ENCODE measurements at places on chromosomes 11 and 22.

- no peak for DNase-seq
Observed at GRCh38 chr22:46027211-46028105, 50.5 kb upstream of the WNT7B start.

DNA sequence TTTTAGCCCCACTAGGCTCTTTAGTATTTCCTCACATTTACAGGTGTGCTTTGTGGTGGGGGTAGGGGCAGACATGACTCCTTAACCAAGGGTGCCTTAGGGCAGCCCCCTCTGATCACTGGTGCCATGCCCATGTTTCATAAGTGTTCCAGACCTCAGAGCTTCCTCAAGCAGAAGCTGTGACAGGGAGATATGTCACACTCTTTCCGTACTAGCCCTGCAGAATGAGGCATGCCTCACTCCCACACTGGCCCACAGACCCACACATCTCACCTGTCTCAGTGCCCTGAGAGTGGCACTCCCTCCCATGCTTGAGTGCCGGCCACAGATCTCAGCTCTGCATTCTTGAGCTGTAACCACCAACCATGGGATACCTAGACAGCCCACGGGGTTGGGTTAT is 22.9 kb upstream of the OR56B4 start:
- DNase-seq = no peak

GRCh38 chr11:2211113-2211971 is 39.7 kb upstream of the TH start:
- no peak for DNase-seq

GRCh38 chr11:113475160-113475761 is at the start of gene DRD2:
DRD2 (minus strand) TSS chr11:113475398; CDS start chr11:113424651, 50,747 bp downstream.
- DNase-seq = no peak

DNA sequence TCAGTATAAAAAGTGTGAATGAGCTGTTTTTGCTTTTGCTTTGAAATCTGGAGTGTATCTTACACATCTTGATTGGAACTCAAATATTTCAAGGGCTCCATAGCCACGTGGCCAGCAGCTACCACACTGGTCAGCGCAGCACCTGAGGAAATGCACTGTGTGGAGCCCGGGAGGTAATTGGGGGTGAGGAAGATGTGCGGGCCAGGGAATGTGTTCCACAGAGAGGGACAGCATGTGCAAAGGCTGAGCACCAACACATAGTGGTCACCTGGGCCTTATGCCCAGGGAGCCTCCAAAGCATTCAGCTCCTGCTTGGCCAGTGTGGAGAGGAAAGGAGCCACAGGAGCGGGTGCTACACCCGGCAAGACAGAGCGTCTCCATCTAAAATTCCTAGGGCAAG is 20.8 kb downstream of the RELT start:
- no peak for DNase-seq

- DNase-seq = peak; percentile 7
Observed at GRCh38 chr11:120715239-120715638, 203.7 kb downstream of the GRIK4 start.

DNA sequence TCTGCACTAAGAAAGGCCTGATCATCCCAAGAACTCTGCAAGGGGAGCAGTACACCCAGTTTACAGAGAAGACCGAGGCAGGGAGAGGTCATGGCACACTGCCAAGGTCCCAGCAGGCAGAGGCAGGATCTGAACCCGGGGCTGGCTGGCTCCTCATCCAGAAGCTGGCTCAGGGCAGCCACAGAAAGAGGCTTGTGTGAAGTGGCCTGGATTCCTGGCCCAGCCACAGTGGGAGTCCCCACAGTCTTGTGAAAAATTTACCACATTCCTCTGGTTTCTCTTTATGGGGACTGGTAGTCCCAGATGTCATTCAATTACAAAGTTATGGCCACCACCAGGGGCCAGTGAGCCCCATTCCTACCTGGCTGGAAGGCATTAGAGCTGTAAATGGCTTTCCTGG is 440.5 kb downstream of the MIAT start:
- no peak for DNase-seq

- no peak for DNase-seq
Observed at GRCh38 chr22:23626286-23626975, 5.7 kb downstream of the DRICH1 start.

GRCh38 chr11:119336744-119337469 is 2.6 kb downstream of the RNF26 start:
- no peak for DNase-seq

DNA sequence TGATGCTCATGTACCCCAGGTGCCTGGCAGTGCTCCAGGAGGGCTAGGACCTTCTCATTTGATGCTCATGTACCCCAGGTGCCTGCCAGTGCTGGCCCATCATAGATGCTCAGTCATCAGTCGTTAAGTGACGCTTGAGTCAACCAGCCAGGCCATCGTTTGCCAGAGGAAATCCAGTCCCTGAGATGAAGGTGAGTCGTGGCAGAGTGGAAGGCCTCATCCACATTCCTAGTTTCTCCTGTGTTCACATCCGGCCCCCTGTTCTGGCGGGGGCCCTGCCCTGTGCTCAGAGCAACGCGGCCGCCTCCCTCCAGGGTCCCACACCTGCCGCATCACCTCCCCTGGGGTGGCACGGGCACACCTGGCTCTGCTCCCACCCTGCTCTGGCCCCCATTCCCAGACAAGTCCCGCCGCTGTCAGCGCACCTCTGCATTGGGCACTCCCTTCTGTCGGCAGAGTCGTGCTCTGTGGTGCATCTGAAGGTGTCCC is 279.9 kb downstream of the BRD1 start:
- no peak for DNase-seq

DNA sequence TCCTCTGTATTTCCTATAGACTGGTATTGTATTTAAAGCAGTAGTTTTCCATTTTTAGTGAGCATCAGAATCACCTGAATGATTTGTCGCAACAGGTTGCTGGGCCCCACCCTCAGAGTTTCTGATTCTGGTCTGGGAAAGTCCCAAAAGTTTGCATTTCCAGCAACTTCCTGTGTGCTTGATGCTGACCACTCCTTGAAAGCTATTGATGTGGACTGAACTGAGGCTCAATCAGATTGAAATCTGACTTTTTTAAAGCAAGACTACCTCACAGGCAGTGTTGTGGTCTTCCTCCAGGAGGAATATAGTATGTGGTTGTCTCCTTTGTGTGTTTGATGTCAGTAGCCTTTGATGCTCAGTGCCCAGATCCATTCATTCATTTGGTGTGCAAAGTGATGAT is 17.2 kb upstream of the MPZL2 start:
- DNase-seq = no peak

DNA sequence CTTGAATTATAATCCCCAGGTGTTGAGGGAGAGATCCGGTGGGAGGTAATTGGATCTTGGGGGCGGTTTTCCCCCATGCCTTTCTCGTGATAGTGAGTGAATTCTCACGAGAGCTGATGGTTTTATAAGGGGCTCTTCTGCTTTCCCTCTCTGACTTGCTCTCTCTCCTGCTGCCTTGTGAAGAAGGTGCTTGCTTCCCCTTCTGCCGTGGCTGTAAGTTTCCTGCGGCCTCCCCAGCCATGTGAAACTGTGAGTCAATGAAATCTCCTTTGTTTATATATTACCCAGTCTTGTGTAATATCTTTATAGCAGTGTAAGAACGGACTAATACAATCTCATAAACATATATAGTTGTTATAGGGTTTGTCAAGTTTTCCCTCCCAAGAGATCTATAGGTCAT is 32.8 kb downstream of the KCNE3 start:
- DNase-seq = no peak

GRCh38 chr11:64358907-64359711 is at the start of gene RPS6KA4:
RPS6KA4 (plus strand) TSS chr11:64359162; CDS start chr11:64359236, 74 bp downstream.
- peak; percentile 42 for DNase-seq

DNA sequence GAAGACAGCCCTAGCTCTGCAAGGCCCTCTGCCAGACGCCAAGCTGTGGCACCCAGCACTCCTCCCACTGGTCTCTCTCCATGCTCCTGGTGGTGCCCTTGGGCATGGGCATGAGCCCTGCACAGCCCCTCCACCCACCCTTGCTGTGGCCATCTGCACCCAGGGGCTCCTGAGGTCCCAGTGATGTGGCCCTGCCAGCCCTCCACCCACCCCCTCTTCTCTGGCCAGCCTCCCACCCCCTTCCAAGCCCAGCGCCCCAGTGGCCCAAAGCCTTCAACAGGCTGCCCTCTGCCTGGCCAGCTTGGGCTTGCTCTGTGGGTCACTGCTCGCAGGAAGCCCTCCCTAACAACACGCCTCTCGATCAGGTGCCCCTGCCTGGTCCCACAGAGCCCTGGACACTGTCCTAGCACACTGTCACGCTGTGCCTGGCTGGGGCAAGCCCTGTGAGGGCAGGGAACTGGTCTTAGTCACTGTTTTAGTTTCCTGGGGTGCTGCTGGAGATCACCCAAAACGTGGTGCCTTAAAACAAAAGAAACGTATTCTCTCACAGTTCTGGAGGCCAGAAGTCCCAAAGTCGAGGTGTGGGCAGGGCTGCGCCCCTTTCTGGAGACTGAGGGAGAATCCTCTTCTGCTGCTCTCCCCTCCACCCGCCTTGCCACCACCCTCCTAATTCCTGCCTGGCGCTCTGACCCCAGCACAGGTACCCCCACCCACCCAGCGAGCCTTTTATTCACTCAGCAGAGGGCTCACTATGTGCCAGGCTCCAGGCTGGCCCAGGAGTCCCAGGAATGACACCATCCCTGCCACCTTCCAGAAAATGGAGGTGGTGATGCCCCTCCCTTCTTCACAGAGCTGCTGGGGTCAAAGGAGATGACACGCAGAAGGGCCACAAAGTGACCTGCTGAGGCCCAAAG is 14.7 kb downstream of the SULT4A1 start:
- DNase-seq = no peak

- DNase-seq = peak; percentile 70
Observed at GRCh38 chr11:65224930-65225278, 36.9 kb upstream of the POLA2 start.

DNA sequence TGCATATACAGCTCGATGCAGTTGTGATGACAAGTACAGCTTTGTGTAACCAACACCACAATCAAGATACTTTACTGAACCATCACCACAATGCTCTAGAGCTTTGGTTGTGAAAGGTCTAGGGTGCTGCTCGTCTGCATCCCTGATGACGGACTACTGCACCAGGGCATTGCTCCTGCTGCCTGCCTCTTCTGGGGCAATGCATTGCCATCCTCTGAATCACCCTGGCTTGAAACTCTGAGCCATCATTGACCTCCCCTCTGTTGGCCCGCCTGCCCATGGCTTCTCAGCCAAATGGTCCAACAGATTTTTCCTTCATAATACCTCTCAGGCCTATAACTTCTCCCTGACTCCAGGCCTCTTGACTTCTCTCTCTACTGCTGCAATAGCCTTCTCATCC is 77.4 kb upstream of the CSNK2A3 start:
- DNase-seq = no peak

DNA sequence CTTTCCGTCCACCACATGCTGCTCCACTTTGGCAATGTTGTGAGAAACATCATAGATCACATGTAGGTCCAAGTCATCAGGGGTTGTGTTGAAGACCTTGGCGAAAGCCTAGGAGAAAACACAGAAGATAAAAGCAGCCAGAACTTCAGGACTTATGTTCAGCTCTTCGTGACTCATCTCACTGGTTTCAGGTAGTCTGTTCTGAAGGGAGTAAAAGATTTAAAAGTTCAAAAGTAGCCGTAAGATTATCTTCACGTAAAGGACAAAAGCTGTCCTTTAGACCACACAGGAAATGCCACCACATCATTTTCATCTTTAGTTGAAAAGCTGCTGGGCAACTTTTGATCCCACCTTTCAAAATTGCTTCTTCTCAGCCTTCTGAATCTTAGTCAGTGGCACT is 16.9 kb downstream of the RTCB start:
- DNase-seq = no peak

DNA sequence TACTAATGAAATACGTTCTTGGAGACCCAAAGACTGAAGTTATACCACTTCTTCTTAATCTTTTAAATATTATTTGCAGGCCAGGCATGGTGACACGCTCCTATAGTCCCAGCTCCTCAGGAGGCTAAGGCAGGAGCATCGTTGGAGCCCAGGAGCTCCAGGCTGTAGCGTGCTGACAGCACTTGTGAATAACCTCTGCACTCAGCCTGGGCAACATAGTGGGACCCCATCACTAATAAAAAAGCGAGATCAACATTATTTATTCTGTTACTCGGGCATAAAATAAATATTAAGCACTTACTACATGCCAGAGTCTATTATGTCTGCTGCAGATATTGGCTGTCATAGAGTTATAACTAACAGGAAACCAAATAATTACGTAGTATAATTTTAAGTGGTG is 720 bp upstream of the MED17 start:
- DNase-seq = no peak

DNA sequence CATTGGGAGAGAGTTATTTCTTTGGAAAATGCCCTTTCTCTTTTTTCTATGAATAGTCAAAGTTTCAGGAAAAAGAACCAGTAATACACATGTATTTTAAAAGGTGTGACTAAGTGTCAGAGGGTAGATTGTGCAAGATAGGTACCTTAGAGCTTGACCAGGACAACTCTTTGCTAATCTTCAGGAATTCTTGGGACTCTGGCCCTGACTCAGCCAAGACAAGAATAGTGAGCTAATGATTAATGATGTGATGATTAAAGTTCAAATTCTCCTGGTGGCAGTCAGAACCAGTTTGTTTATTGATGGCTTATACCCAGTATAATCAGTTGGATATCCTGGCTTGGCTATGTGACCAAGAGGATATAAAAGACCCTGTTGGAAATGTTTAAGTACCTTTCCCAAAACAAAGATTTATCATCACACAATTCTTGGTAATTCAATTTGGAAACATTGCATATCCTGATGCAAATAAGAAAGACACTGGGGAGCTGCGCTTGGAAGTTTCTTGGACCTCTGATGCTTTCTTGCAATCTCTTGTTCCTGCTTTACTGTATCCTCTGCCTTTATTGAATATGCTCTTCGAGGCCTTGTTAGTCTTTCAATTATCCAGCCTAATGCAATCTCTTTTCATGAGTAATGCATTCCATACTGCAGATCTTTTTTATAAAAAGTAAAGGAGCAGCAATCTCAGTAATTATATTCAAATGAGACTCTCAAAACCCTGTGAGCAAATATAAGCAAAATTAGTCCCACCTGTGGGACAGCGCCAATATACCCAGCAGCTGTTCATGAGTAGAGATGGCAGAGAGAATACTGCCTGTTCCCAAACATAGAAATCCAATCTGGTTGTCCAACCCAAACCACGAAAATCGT is 48.0 kb upstream of the CEP126 start:
- peak; percentile 51 for DNase-seq

GRCh38 chr11:64339754-64340408 is at the start of gene CCDC88B:
CCDC88B (plus strand) TSS chr11:64340204; CDS start chr11:64340267, 63 bp downstream.
- DNase-seq = no peak

GRCh38 chr11:108887436-108888238 is 222.8 kb downstream of the DDX10 start:
- peak; percentile 8 for DNase-seq

GRCh38 chr11:124717421-124717785 is 22.3 kb upstream of the NRGN start:
- peak; percentile 45 for DNase-seq

GRCh38 chr22:24189249-24190158 is 8.2 kb downstream of the SUSD2 start:
- DNase-seq = peak; percentile 72

DNA sequence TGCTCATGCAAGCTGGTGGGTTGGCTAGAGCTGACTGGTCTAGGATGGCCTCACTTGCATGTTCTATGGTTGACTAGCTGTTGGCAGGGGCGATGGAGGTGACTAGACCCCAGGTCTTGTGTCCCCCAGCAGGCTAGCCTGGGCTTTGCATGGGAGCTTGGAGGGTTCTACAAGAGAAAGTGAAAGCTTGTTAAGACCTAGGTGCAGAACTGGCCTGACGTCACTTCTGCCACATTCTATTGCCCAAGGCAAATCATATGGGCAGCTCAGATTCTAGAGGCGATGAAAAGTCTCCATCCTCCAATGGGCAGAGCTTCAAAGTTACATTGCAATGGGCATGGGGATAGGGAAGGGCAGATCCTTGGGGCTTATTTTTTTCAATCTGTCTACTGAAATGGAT is 170.9 kb downstream of the MIAT start:
- DNase-seq = no peak

Measured in fibroblast of the aortic adventitia (primary cell).